Right ventricle myocardium inferior (tissue), 1 donor: ENCODE measurements at places on chromosomes 2 and 18. TPM values are rescaled to one million over a fixed set of nuclear protein-coding genes. Genes with fewer than 3 reads are reported as not detected.

The TCF23 gene
- 0.16 TPM for total RNA-seq

The RRM2 gene
- 4.2 TPM for total RNA-seq

The TTC21B gene
- total RNA-seq = 15.6 TPM

The CXCR1 gene
- total RNA-seq = 1.1 TPM

The SPDYA gene
- 0.35 TPM for total RNA-seq

The ERMN gene
- total RNA-seq = not detected

The CABLES1 gene
- total RNA-seq = 3.1 TPM

The BIN1 gene
- total RNA-seq = 17.9 TPM

The SNTG2 gene
- total RNA-seq = 2.4 TPM
